HT-29 (cell line): ENCODE measurements at places on chromosomes 6 and 20.

DNA sequence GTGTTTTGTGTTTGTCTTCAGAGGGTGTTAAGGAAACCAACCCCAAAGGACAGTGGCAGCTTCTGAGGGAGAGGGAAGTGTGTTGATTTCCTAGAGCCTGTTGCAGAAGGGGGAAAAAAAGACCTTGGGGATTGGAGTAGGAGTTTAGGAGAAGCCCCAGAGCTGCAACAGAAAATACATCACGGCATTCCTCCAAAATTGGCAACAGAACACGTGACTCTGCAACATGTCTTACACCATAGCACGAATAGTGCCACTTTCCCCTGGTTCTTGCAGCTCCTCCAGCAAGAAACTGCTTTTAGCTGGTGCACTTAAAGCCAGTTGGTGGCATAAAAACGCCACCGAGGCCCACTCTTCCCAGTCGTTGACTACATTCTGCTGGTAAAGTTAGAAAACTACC is 473.0 kb downstream of the CD83 start:
- no peak for DNase-seq

DNA sequence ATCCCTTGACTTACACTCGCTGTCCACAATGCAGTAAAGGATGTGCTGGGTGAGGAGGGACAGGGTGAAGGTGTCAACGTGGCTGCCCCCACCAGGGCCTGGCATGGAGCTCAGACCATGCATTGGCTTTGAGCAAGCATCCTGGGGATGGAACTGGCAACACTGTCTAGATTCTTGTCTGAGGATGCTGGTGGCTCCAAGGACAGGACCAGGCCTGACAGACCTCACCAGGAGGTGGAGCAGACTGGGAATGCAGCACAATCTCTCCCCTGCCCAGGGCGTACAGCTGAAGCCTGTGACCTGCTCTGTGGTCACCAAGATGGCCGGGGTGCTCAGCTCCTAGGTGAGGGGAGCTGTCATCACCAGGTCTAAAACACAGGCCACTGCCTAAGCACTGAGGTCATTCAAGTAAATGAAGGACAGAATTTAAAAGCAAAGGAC is 50.9 kb downstream of the MYH7B start:
- DNase-seq: no peak

DNA sequence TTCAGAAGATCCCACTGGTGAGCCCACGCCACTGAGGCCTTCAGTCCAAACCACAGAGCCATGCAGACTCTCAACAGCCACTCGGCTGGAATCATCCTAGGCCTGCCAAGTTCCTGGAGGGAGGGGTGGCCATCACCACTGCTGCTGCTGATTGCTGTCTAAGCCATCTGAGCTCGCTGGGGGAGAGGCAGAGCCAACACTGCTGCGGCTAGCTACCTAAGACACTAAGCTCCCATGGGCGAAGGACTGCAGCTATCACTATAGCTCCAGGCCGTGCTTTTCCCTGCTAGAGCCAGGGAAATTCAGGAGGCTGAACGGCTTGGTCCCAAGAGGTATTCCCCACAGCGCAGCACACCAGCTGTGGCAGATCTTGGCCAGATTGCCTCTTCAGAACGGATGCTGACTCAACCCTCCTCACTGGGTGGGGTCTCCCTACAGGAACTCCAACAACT is 73.6 kb downstream of the TBC1D32 start:
- DNase-seq: no peak

- no peak for DNase-seq
Observed at GRCh38 chr6:52227495-52227894, 16.8 kb downstream of the IL17F start.

DNA sequence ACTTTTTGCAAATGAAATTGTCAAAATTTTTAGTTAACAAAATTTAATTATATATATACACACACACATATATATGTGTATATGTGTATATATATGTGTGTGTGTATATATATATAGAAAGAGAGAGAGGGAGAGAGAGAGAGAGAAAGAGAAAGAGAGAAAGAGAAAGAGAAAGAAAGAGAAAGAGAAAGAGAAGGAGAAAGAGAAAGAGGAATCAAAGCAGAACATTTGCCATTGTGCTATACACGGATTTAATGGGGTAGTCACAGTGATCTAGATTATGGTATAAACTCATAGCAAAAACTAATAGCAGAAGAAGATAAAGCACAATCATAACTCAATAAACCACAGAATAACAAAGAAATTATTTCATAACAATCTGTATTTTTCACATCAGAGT is 126.7 kb downstream of the DST start:
- no peak for DNase-seq

DNA sequence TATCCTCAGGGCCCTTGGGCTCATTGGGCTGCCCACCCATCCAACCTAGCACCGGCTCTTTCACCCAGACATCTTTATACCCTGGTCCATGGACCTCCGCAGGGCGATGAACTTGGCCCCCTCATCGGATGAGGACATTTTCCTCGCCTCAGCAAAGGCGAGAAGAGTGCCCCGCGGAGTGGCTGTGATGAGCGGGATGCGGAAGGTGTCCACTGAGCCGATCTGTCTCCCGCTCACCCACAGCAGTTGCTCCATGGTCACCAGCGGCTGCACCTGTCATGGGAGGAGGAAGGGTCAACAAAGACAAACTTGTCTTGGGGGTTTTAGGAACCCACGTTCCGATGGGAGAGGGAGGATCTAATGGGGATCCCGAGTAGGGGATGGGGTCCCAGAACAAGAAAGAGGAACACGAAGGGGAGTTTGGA is 690 bp downstream of the NEU1 start:
- no peak for DNase-seq

DNA sequence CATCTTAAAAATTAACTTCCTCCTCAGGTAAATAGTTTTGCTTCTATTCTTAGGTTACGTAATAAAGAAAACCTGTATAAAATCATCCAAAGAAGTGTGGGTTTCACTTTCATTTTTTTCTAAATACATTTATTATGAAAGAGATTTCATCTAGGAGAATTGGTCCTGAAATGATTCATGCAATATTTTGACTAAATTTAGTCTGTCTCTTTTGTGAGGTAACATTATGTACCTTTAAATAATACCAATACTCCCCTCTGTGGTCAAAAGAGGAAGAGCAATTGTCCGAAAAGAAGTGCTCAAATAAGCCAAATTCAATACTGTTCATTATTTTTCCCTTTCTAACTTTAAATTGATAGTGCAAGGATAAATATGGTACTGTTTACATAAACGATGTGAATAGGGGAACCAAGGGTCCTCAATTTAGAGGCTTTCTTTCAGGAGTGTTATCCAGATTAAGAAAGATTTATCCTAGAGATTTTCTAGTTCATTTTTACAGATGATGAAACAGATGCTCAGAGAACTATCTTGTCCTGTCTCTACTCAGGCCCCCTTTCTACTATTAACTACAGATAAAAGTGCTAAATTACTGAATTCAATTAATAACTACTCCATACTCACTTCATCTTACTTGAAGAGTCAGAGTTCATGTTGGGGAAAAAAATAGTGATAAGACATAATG is 26.2 kb downstream of the CYP39A1 start:
- DNase-seq: peak; percentile 55

GRCh38 chr20:51832276-51832675 is 30.0 kb upstream of the SALL4 start:
- no peak for DNase-seq

DNA sequence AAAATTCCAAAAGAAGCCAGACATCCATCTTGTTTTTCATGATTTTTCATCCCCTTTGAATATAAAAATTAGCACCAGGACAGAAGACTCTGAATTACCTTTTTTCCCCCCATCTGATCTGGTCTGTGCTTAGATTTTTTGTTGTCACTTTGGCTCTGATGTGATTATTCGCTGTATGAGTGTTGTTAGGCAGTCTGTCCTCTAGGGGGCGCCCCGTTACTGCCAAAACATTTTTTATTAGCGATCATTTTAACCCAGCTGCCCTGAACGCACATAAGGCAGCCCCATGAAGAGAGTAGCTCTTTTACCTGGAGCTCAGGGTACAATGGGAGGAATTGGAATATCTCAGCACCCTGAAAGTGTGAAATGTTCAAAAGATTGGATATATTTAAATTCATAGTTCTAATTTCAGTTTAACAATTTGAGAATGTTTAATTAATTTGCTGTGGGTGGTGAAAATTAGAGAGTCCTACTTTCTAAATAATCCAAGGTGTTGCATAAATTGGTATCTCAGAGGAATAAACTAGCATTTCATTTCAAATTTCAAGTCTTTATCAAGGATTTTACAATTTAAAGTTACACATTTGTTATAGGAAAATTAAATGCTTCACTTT is 60.8 kb downstream of the PRPH2 start:
- DNase-seq: peak; percentile 87

GRCh38 chr6:47890326-47890875 is 108.6 kb downstream of the OPN5 start:
- DNase-seq: no peak

- DNase-seq: no peak
Observed at GRCh38 chr20:2507875-2508630, 662 bp downstream of the ZNF343 start.
